ENCODE measurements at places on chromosomes 6 and 20. TPM values are rescaled to one million over a fixed set of nuclear protein-coding genes. Genes with fewer than 3 reads are reported as not detected.

DNA sequence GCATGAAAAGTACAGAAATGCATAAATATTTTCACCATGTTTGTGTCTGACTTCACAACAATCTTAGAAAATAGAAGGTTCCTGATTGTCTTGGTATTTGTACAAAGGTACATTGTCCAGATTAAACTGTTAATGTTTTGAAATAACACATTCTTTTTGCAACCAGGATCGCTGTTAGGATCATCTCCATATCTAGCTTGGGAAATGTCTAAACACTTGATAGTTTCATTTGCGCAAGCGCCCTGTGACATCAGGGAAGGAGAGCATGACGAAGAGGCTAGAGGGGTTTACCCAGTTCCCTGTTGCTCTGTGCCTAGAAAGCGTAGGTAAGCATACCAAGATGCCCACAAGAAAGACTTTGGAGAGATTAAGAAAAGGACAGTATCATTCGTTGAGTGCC lies 19.4 kb downstream of the ALDH8A1 start:
- no peak for DNase-seq

- no peak for DNase-seq
Measured at GRCh38 chr20:4283016-4283415, 267.7 kb upstream of the RNF24 start.

DNA sequence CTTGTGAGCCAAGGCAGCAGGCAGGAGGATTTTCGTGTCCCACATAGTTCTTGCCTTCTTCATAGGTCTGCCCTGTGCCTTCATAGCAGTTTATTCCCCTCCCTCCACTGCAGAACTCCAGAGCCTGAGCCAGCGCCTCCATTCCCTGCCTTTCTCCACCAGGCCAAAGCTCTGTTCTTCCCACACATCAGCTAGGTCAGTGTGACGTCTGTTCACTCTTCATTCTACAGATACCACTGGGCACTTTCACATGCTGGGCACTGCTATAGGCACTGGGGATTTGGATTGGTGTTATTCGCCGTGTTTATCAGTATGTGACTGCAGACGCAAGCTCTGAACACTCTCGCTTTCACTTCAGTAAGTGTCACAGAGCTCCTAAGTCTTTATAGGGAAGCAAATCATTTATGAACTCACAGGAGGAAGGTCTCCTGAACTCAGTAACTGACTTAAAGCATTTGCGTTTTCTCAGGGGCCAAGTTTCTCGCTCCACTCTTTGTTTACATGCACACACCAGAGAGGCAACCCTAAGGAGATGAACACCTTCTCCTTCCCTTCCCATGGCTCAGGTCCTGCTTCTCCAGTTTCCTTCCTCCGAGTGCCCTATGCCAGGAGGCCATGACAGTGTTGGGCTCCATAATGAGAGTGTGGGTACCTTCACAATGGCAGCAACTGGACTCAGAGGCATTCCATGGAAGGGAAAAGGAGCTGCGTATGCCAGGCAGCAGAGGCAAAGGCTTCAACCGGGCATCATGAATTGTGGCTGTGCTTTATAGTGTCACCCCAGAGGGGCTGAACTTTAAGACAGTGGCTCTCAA lies 6.3 kb upstream of the APMAP start:
- DNase-seq: no peak

MUCL3 gene
- not detected for total RNA-seq

NRSN1 gene
- total RNA-seq: not detected

DNA sequence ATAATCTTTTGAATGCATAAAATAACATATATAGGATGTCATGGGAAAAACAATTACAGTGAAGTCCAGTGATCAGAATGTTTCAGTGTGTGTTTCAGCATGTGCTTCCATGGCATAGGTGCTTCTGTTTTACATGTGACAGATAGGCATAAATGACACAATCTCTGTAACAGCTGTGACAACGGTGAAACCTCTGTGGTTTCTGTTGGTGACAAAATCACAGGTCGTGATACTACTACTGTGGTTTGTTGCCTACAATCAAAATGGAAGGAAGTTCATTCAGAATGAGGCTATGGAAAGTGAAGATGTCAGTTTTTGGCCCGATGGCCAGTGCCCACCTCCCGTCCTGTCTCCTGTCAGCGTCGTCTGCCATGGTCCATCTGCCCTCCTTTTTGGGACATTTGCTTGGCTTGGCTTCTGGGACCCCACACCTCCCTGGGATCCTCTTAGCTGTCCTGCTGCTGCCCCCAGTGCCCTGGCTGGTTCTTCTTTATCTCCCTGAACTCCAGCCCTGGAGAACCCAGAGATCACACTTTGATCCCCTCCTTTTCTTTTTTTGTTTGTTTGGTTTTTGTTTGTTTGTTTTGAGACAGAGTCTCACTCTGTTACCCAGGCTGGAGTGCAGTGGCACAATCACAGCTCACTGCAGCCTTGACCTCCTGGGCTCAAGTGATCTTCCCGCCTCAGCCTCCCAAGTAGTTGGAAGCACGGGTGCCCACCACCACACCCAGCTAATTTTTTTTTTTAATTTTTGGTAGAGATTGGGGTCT lies 79.3 kb upstream of the NAA20 start:
- no peak for DNase-seq

- no peak for DNase-seq
Measured at GRCh38 chr6:40743690-40744446, 156.7 kb upstream of the LRFN2 start.

DNA sequence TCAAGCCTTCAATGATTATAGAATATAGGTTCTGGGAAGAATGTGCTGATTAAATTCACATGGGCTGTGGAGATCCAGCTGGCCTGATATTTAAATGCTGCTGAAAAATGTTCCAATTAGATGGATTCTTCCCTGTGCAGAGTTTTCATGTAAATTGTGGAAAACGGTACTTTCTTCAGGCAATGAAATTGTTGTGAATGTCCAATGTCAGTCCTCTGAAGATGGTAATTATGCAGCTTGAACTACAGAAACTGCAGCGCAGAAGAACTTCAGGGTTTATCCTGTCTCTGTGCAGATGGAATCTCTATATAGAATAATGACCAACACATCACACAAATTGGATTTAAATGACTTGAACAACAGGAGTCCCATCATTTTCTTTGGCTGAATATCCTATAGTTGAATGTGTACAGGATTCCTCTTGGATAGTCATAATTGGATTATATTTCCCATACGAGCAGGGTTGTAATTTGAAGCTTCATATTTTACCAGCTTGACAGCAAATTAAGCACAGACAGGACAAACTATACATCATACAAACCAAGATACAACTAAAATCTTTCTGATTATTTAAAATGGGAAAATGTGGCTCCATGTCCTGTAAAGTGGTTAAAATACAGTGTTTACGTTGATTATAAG lies 82.3 kb downstream of the CAP2 start:
- DNase-seq: no peak

All from dermis microvascular lymphatic vessel endothelial cell (primary cell).